ENCODE measurements at places on chromosomes 3 and 15. TPM values are rescaled to one million over a fixed set of nuclear protein-coding genes. Genes with fewer than 3 reads are reported as not detected.

Gene SIDT1
- total RNA-seq: 37.4 TPM

Gene CLRN1
- not detected for total RNA-seq

Gene ZPLD1
- 0.54 TPM for total RNA-seq

Gene ALPK3
- total RNA-seq: 2.3 TPM

Gene P3H2
- 1.8 TPM for total RNA-seq

GRCh38 chr3:171266034-171266739 is 194.0 kb downstream of the TNIK start:
- no peak for DNase-seq

- no peak for DNase-seq
Observed at GRCh38 chr15:92149029-92149428, 244.7 kb upstream of the ST8SIA2 start.

- no peak for DNase-seq
Observed at GRCh38 chr15:97998307-97999071, 38.0 kb downstream of the ARRDC4 start.
